Stimulated activated CD8-positive, alpha-beta memory T cell treated with anti-CD3 and anti-CD28 coated beads, Interleukin-15, amount 100 ng/mL, for 24 hours (primary cell): ENCODE measurements at places on chromosomes 1 and 21.

DNA sequence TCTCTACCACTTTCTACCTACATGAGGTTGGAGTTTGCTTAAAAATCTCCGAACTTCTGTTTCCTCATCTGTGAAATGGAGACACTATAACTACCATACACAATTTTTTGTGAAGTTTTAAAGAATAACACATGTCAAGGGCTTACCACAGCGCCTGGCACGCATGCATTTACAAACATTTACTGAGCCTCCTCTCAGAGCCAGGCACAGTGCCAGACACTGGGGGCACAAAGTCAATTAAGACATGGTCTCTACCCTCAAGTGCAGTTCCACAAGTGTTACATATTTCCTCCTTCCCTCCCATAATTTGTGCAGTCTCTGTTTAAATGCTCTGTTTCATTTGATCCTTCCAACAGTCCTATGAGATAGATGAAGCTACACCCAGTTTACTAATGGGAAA, 356.4 kb upstream of the ESRRG start:
- DNase-seq: no peak

- no peak for DNase-seq
Measured at GRCh38 chr1:36831186-36831810, 203.0 kb downstream of the GRIK3 start.

GRCh38 chr21:26469789-26470188, 103.3 kb downstream of the CYYR1 start:
- DNase-seq: no peak

DNA sequence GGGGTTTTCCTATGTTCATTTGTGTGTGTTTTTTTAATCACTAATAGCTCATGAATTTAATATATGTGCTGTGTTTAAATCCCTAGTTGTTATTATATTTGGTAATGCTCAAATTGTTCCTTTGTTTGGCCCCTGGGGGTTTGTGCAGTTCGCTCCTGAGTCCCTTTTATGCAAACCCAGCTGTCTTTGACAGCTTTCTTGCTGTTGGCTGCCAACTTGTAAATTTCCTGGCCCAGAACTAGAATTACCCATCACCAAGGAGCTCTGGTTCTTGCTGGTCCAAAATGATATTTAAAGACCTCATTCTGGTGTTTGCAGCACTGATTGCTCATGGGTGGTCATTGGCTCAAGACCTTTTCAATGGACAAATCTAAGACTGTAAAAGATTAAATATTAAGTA, 39.6 kb upstream of the PGBD5 start:
- no peak for DNase-seq

GRCh38 chr1:33296824-33297223, 24.1 kb downstream of the A3GALT2 start:
- no peak for DNase-seq

DNA sequence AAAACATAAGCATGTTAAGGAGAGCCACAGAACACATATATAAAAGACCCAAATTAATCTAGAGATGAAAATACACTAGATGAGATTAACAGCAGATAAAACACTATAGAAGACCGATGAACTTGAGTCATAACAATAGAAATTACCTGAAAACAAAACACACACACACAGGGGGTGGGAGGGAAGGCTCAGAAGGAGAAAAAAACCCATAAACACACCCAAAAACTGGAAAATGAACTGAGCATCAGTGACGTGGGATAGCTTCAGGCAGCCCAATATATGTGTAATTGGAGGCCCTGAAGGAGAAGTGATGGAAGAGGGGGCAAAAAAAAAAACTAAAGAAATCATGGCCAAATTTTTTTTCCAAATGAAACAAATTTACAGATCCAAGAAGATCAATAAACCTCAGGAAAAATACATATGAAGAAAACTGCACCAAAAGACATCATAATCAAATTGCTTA, 11.4 kb downstream of the ALDH9A1 start:
- no peak for DNase-seq

DNA sequence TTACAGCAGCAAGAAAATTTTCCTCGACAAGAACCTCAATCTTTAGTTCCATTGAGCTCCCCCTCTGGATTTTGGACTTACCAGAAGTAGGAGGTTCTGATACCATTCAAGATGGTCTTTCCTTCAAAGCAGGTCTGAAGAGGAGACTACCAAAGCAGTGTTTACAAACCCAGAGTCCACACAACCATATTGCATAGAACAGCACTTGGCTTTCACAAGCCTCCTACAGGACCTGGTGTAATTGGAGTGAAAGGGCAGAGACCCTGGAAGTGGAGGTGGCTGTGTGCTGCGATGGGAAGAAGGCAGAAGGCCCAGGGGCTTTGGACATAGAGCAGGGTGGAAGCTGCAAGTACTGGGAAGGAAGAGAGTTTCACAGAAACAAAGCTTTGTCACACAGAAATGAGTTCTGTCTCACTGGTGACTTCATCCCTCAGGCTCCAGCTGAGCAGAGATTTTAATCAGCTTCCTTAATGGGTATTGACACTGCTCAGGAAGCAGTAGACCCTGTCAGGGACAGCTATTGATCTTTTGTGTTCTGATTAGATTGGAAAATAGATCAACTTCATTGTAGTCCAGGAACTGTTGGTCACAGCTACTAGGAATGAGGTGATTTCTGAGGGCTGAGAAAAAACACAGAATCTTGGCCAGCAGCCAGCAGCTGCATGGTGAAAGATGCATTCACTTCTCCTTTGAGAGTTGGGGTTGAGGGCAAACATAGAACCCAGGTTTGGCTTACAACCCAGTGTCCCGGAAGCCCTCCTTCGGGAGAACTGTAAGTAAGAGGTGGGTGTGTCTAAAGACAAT, 124.0 kb downstream of the SYT2 start:
- no peak for DNase-seq
